ENCODE measurements at places on chromosomes 3 and 15.

DNA sequence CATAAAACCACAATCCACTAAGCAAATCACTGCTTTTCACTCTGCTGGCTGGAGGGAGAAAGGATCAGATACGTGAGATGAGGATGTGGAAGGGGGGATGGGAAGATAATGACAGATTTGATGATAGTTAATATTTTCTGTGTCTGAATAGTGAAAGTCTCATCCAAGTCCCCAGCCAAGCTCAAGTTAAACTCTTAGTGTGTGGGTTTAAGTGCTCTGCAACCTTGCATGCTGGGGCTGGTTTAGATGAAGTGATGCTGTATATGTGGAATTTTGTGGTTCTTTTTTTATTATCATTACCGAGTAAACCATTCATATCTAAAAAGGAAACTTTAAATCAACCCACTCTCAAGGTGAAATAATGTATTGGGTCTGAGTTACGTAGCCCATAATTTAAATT is 111.0 kb downstream of the TPRG1 start:
- DNase-seq, result peak; percentile 44

DNA sequence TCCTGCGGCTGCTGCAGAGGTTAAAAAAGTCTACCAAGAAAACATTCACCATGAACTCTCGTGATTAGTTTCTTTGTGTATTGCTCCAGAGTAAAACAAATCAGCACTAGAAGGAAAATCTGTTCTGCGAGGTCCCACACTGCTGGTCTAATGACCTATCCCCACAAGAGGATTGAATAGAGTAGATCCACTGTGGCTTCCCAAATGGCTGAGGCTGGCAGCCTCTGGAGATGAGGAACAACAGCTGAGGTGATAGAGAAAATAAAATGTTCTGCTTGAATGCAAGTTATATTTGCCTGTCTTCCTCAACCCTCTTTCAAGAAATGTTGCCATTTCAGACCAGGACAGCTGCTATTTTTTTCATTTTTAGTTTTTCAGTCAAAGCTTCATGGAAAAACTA is 883.3 kb downstream of the CADM2 start:
- no peak for DNase-seq

DNA sequence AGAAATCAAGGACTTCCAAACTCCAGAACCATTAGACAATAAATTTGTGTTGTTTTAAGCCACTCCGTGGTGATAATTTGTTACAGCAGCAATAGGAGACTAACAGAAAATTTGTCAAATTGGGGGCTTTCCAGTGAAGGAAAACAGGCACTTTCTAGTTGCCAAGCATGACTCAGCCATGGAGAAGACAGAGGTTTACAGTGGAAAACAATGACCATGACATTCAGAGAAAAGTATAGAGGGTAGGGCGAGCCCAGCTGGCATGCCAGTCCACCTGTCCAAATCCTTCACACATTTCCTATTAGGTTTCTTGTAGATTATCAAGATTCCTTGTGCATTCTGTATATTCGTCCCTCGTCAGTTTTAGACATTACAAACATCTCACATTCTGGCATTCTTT is 24.9 kb downstream of the SLCO2A1 start:
- DNase-seq, result no peak

GRCh38 chr3:35900079-35900478 is 260.8 kb downstream of the ARPP21 start:
- DNase-seq, result no peak

DNA sequence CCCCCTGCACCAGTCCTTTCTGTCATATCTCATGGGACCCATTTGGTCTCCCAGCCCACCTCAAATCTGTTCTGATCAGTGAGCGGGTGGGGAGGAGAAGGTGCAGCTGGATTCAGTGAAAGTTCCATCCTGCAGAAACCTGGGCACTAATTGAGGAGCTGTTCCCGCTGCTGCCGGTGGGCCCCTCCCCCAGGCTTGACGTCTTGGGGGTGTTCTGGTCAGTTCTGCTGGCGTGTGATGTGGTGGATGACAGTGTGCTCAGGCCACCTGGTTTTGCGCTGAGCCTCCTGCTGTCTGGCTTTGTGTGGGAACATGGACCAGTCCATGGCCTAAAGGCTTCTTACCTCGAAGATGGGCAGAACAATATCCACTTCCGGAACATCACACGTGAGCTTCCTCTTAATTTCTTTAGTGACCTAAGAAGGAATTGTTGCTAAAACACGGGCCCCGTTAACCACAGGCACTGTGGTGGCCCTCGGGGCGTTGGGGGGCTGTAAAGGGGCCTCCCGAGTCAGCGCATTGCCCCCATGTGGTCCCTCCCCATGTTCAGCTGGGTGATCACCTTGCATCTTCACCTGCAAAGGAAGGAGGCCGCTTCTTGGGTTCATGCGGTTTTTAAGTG is 59.7 kb downstream of the RGMA start:
- DNase-seq, result no peak

GRCh38 chr3:64199932-64200331 is 25.3 kb downstream of the PRICKLE2 start:
- no peak for DNase-seq

DNA sequence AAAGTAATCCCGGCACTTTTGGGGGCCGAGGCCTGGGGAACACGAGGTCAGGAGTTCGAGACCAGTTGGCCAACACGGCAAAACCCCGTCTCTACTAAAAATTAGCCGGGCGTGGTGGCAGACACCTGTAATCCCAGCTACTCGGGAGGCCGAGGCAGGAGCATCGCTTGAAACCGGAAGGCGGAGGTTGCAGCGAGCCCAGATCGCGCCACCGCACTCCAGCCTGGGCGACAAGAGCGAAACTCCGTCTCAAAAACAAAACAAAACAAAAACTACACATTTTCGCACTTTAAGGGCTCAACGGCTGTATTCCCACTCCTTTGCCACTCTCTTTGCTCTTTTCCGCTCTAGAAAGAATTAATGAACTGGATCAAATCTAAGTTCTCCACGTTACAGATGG is 763 bp upstream of the TRNT1 start:
- no peak for DNase-seq

DNA sequence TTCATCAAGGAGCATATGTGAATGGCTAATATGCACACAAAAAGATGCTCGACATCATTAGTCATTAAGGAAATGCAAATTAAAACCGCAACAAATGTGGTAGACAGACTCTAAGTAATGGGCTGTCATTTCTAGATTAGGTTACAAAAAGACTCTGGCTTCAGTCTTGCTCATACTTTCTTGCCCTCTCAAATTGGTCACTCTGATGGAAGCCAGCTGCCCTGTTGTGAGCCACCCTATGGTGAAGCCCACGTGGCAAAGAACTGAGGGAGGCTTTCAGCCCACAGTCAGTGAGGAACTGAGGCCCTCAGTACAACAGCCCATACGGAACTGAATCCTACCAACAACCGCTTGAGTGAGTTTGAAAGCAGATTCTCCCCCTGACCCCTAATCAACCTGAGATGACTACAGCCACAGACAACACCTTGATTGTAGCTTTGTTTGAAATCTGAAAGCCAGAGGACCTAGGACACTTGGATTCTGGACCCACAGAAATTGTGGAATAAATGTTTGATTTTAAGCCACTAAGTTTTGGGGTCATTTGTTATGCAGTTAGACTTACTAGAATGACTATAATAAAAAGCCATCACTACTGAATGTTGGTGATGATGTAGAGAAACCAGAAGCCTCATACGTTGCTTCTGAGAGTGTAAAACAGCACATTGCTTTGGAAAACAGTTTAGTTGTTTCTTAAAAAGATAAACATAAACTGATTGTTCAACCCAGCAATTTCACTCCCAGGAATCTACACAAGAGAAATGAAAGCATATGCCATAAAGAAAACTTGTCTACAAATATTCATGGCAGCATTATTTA is 45.7 kb downstream of the EHHADH start:
- no peak for DNase-seq

- DNase-seq, result no peak
Observed at GRCh38 chr15:37794947-37795346, 139.5 kb upstream of the TMCO5A start.

GRCh38 chr3:83601704-83602103 is 1357.1 kb upstream of the CADM2 start:
- no peak for DNase-seq

DNA sequence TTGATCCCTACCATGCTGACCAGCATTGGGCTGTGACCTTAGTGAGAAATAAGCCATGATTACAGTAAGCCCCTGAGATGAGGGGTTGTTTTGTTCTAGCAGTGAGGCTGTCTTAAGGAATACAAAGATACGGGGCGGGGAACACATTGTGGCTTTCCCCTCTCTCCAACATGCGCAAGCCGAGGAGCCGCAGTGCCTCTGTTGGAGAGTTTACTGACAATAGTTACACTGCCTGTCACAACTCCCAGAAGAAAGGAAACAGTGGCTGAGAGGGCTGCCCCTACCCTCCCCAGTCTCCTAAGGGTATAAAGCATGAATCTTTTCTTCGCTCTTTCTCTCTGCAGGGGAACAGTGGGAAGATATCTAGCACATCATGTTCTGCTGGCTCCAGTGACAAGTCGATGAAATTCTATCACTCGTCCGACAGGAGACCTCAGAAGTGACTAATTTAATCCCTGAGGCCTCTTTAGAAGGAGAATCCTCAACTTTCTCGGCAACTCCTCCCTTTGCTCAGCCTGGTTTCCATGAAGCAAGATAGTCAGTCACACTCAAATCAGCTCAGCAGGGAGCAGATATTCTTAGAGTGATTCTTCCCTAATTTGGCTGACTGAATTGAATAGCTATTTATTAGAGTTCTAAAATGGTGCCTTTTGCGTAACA is 409.0 kb upstream of the PROK2 start:
- no peak for DNase-seq

DNA sequence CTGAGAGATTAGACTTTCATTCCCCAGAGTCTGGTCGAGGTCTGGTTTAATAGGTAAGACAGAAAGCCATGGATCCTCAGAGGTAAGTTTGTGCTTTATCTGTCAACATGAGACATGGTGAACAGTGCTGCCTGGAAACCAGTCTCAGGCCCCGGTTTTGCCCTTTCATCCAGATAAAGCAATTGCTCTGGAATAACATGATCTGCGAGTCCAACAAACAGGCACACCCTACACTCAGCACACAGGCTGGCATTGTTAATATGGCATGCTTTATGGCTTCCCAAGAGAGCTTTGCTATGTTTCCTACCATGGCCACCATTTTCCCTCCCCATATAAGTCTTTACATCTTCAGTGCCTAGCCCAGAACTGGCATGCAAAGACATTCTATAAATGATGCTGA is 30.1 kb upstream of the MNS1 start:
- no peak for DNase-seq

DNA sequence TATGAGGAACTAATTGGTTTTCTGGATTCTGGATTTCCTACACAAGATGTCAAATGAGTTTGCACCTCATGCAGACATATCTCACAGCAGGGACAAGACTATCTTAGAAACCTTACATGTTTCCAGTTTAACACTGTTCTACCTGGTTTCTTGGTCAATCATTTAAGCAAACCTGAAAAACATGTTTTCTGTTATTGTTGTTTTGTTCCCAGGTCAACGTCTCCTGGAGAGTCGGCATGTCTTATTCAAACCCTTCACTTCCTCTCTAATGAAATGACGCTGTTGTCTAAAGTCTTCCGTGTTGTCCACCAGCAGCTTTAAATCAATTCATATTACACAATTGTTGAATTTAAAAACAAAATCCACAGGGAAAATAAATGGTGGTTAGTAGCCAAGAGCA is 150.9 kb downstream of the CNTN3 start:
- no peak for DNase-seq

DNA sequence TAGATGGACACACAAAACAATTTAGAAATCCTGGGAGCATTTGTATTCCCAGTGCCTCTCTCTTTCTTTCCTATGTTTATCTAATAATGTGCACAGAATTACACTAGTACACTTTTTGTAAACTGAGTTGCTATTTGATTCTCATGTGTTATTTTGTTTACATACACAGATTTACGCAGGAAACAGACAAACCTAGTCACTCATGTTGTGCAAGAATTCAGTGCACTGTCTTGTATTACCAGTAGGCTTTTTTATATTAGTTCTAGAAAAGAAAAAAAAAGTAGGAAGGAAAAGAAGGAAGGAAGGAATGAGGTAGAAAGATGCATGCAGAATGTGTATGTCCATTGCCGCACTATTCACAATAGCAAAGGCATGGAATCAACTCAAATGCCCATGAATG is 257.4 kb downstream of the AGBL1 start:
- DNase-seq, result no peak

GRCh38 chr3:23991306-23991682 is 46.2 kb downstream of the NR1D2 start:
- no peak for DNase-seq

DNA sequence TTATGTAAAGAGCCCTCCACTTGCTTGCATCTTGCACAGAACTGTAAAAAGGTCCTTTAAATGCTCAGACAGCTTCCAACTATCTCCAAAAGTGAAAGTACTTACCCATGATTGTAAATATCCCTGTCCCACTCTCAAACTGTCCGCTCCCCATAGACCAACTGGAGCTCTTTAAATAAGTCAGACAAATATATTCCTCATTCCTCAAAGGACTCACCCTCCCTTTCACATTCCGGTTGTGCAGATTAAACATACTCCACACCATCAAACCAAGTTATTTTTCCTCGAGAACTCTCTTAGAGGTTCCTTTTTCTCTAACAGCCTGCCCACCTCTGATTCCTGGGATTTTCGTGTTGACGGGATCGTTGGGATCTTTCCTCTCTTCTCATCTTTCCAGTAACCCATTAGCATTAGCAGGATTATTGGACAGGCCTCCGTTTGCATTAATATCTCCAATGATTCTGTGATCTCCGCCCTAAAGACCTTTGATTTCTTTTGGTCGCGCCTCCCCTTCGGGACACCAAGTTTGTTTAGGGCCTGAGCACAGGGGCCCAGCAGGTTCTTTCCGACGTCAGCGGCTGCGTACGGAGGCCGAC is 763 bp downstream of the GOLGB1 start:
- peak; percentile 14 for DNase-seq

GRCh38 chr3:148625991-148626390 is 71.7 kb upstream of the AGTR1 start:
- DNase-seq, result no peak

GRCh38 chr3:48466386-48467109 is 20.0 kb downstream of the ATRIP start:
- no peak for DNase-seq

- DNase-seq, result no peak
Observed at GRCh38 chr15:56798639-56799038, 65.3 kb upstream of the ZNF280D start.

Data from RWPE1 (cell line).